ENCODE measurements at places on chromosomes 12 and 14.

DNA sequence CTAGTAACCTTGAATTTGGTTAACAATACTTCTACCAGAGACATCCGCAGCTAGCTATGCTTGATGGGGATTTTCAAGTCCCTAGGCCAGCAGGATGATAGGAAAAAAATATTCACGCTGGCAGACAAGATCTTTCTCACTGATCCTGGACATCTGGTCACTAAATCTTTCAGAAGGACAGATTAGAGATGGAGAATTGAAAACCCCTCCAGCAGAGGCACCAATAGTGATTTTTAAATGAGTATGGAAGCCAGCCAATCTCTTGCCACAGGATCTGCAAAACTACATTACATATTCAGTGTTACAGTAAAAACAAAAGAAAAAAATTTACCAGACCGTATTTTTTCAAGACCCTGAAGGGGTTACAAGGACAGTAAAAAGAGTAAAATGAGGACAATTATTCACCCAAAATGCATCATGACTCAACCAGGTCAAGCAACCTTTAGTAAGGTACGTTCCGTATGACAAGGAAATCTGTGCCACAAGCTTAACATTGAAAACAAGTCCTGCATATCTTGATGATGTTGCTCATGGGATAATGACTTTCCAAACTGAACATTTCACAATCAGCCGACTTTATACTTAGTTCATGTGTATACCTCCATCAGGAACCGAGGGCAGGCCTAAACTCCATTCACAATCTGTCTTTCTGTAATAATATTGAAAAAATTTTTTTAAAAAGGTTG, 239.5 kb downstream of the GXYLT1 start:
- no peak for DNase-seq

GRCh38 chr12:44875417-44875953, 630 bp downstream of the NELL2 start:
- no peak for DNase-seq

DNA sequence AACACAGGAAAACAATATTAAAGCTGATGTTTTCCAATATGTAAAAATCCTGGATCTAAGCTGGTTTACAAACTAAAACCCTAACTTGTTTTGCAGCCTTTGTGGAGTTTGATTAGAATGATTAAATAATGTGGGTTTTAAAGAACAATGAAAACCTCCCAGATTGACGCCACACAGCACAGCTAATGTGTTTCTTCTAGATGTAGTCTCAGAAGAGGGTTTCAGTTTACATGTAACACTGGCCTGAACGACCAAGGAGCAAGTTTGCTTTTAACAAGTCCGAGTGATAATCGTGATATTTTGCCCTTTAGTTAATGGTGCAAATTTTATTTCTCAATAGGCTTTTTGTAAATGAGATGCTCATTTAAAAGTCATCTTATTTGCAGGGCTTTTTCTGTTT, 11.0 kb downstream of the HMGA2 start:
- no peak for DNase-seq

- no peak for DNase-seq
Observed at GRCh38 chr12:49557917-49558215, 10.1 kb downstream of the MCRS1 start.

GRCh38 chr12:119096429-119097202, 82.1 kb upstream of the HSPB8 start:
- DNase-seq = no peak

GRCh38 chr12:9406564-9407424, 198.6 kb upstream of the PZP start:
- no peak for DNase-seq

Data from HS-5 (cell line).